Activated CD4-positive, alpha-beta T cell treated with anti-CD3 and anti-CD28 coated beads for 4 hours (primary cell): ENCODE measurements at places on chromosomes 7 and 10.
A peak's percentile ranks its signal among the peaks of the same experiment; 100 is the strongest.

DNA sequence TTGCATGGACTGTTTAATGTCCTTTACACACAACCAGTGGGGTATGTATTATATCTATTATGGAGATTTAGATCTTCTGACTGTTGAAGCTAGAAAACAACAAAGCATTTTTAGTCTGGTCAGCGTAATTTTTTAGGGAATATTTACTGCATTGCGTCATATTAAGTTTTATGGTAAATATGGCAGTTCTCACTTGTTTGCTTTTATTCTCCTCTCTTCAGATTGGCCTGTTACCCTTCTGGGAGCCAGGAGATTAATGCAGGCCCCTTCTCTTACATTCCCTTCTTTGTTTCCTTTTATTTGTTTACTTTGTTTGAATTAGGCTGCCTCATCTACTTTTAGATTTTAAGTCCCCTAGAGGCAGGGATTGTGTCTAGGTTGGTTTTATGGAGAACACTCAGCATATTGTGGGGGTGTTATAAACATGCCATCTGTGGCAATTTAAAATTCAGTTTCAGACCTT lies 13.8 kb downstream of the UBE2D1 start:
- no peak for DNase-seq

- DNase-seq: no peak
These were observed 68.6 kb downstream of the NSUN6 start for GRCh38 chr10:18582803-18583202.

- DNase-seq: no peak
These were observed 2.2 kb upstream of the CDCA7L start for GRCh38 chr7:21947946-21948345.

GRCh38 chr10:97210543-97210960 lies 24.8 kb upstream of the SLIT1 start:
- peak; percentile 40 for DNase-seq

DNA sequence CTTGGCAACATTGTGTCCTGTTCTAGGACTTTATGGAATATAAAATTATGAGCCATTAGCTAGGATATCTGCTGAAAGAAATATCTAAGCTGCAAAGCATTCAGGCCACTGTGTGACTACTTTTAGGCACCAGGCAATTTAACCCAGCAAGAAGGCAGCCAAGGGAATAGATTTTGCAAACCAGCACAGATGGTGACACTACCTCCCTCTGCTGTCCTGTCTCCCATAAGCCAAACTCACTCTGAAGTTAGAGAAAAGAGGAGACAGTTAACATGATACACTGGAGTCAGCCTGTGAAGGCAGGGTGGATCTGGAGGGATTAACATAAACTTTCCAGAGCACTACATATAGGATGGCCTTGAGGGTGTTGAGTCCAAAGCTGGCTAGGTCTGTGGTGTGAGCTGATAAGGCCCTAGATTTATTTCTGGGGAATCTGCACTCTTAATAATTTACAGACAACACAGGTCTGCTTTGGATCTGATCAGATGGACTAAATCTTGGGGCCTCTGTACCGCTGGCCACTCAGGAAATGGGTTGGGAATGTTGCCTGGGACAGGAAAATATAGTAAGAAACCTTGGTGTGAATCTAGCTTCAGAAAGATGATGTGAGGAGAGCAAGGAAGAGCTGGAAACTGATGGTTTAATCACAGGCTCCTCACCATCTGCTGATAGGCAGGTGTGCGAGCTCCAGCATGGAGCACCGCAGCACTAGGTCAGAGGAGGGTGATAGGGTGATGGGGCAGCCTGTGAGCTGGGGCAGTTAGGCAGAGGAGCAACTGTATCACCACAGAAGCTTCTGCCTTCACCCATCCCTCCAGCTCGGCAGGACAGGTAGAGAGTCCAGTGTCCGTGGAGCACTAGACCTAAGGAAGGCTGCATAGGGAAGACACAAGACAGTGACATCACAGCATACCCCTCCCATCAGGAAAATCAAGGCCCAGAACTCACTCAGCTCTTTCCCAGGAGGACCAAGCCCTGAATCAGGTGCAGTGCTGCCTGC lies 229.9 kb upstream of the PRSS1 start:
- DNase-seq: no peak

GRCh38 chr7:47350425-47350824 lies 231.5 kb downstream of the TNS3 start:
- no peak for DNase-seq

GRCh38 chr7:47586925-47587324 lies 5.0 kb upstream of the TNS3 start:
- no peak for DNase-seq

DNA sequence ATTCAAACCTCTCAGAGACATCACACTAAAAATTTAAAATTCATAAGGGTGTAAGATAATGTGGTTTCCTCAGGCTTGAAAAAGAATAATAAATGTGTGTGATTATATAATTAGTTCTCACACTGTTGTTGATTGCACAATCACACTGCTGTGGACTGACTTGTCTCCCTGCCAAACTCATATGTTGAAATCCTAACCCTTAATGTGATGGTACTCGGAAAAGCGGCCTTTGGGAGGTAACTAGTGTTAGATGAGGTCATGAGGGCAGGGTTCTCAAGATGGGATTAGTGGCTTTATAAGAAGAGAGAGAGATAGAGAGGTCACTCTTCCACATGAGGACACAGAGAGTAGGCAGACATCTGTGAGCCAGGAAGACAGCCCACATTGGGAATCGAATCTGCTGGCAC lies 128.5 kb upstream of the COL1A2 start:
- DNase-seq: no peak

- DNase-seq: peak; percentile 33
These were observed 112.9 kb downstream of the COL13A1 start for GRCh38 chr10:69914398-69915214.

DNA sequence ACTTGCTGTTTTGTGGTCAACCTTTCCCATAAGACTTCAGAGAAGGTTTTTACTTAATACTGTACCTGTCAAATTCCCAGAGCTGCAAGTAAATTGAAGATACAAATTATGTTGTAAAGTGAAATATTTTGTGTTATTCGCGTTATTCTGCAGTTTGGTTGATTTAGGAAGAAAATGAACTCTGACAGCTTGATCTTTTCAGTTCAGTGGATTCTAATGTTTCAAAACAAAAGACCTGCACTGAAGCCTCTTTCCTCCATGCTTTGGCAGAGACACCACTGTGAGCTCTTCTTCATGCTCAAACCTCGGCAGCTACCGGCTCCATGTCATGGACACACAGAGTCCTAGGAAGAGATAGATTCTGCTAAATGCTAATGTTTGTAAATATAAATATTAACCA lies 75.7 kb upstream of the INSYN2A start:
- no peak for DNase-seq

GRCh38 chr10:102677331-102678067 lies 33.2 kb downstream of the TRIM8 start:
- no peak for DNase-seq

GRCh38 chr7:15889507-15889906 lies 203.0 kb upstream of the MEOX2 start:
- no peak for DNase-seq

GRCh38 chr10:116540814-116541213 lies 4.9 kb upstream of the PNLIP start:
- no peak for DNase-seq

GRCh38 chr7:42189535-42189934 lies 47.5 kb downstream of the GLI3 start:
- DNase-seq: no peak

DNA sequence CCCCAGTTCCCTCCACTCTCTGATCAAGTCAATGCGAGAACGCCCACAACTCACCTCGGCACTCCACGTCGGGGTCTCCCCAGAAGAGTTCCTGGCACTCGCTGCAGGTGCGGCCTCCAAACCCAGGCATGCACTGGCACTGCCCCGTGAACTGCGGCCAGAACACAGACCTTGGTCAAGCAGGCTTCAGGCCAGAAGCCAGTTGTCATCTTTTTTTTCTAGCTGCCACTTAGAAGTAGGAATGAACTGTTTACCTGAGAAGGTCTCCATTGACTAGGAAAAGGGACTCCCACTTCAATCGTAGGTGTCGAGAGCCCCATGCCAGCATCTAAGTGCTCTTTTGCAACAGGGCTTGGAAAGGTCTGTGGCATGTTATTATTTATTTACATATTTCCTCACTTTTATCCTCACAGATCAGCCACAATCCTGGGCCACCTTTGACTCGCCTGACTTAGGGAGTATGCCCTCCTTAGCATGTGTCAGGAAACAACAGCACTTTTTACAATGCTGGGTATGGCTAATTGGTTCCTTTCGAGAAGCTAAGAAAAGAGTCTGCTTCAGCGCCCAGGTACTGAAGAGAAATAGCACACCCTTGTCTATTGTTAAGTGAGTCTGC lies 51.7 kb downstream of the LAMB1 start:
- DNase-seq: no peak
